ENCODE measurements at places on chromosomes 6 and 20. TPM values are rescaled to one million over a fixed set of nuclear protein-coding genes. Genes with fewer than 3 reads are reported as not detected.
A peak's percentile ranks its signal among the peaks of the same experiment; 100 is the strongest.

- DNase-seq, result no peak
- H3K36me3 ChIP-seq, result no peaks in the 10 kb centered on the region
- no peak overlapping the region for H3K4me3 ChIP-seq
- no peaks in the 10 kb centered on the region for H3K27me3 ChIP-seq
Measured at GRCh38 chr6:54493138-54493537, 184.9 kb downstream of the TINAG start.

- H3K36me3 ChIP-seq, result peaks cover 6% of the 10 kb centered on the region
- H3K4me1 ChIP-seq, result peaks cover 16% of the 10 kb centered on the region
- DNase-seq, result no peak
- peaks cover 68% of the 10 kb centered on the region for H3K27me3 ChIP-seq
- H3K4me3 ChIP-seq, result no peak within 1 kb of the TSS
Measured at GRCh38 chr6:77463308-77463860, at the start of gene HTR1B. Gene HTR1B (minus strand): TSS chr6:77463491. CDS start chr6:77463403, 88 bp downstream.

DNA sequence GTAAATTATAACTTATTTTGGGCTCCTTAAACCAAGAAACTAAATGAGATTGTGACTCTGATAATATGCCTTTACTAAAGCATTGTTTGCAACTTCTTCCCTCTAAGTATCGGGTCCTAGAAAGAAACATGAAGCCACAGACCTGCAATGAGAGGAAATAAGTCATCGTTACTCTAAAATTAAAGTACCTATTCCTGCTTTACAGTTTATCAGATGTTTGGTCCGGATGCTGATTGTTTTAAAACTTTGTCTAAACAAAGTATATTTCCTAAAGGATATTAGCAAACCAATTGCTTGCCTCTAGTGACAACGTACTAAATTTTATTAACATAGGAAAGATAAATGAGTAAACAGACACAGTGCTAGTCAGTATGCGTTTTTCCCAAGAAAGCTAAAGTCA is 216.8 kb downstream of the GJA1 start:
- no peaks in the 10 kb centered on the region for H3K27me3 ChIP-seq
- H3K27ac ChIP-seq, result no peak overlapping the region
- DNase-seq, result no peak
- no peak overlapping the region for H3K4me3 ChIP-seq
- H3K36me3 ChIP-seq, result no peaks in the 10 kb centered on the region

- no peak overlapping the region for H3K27ac ChIP-seq
- no peak overlapping the region for H3K4me3 ChIP-seq
- peaks cover 26% of the 10 kb centered on the region for H3K4me1 ChIP-seq
- no peaks in the 10 kb centered on the region for H3K36me3 ChIP-seq
- no peak for DNase-seq
Measured at GRCh38 chr6:116568111-116568510, 3.2 kb upstream of the RWDD1 start.

DNA sequence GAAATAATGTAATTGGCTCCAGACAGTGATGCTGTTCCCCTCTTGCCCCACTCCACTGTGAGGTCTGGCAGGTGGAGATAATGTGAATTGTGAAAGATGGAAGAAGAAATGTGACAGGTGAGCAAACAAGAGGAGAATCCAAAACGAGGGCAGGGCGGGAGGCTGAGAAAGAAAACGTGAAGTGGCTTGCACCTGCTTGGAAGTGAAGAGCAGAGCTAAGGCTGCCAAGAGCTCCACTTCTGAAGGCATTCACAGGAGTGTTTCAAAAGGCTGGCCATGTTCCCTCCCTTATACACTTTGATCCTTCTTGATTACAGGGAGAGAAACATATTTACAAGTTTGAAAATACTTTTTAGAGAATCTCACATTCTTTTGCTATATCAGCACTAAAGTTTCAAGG is 359.4 kb downstream of the EPHA7 start:
- no peak overlapping the region for H3K4me3 ChIP-seq

DNA sequence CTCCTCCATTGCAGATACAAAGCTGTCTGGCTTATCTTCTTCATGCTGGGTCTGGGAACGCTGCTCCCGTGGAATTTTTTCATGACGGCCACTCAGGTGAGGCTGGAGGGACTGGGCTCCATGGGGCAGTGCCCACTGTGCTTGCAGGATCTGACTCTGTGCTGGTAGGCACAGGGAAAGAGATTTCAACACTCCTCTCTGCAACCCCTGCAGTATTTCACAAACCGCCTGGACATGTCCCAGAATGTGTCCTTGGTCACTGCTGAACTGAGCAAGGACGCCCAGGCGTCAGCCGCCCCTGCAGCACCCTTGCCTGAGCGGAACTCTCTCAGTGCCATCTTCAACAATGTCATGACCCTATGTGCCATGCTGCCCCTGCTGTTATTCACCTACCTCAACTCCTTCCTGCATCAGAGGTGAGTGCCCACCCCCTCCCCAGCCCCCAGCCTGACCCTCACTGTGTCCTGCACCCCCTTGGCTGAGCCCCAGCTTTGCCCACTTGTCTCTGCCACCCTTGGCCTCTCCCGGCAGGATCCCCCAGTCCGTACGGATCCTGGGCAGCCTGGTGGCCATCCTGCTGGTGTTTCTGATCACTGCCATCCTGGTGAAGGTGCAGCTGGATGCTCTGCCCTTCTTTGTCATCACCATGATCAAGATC is 6.1 kb downstream of the SLC29A1 start:
- H3K4me1 ChIP-seq, result peaks cover 17% of the 10 kb centered on the region
- no peak overlapping the region for H3K27ac ChIP-seq
- peaks cover 3% of the 10 kb centered on the region for H3K36me3 ChIP-seq

- H3K4me3 ChIP-seq, result no peak overlapping the region
- peaks cover 38% of the 10 kb centered on the region for H3K27me3 ChIP-seq
- no peak overlapping the region for H3K27ac ChIP-seq
- peaks cover 3% of the 10 kb centered on the region for H3K4me1 ChIP-seq
- H3K36me3 ChIP-seq, result no peaks in the 10 kb centered on the region
Measured at GRCh38 chr20:6122111-6122872, 538 bp downstream of the FERMT1 start.

DNA sequence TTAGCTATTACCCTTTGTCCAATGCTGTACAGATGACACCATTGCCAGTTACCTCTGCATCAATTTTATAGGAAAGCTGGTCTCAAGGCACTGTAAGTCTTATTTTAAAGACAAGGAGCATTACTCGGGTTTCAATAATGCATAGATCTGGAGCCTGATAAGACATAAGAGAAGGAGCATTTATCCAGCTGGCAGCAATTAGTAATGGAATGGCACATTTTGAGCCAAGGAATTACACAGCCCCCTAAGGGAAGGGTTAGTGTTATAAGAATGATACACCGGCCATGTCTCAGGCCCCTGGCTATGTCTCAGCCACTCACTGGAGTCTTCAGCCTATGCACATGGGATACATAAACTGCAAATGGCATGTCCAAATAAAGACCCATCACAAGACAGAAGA is 23.1 kb upstream of the TMEM242 start:
- H3K27ac ChIP-seq, result no peak overlapping the region
- H3K36me3 ChIP-seq, result no peaks in the 10 kb centered on the region
- H3K4me1 ChIP-seq, result no peaks in the 10 kb centered on the region
- H3K4me3 ChIP-seq, result no peak overlapping the region
- H3K27me3 ChIP-seq, result peaks cover 72% of the 10 kb centered on the region

DNA sequence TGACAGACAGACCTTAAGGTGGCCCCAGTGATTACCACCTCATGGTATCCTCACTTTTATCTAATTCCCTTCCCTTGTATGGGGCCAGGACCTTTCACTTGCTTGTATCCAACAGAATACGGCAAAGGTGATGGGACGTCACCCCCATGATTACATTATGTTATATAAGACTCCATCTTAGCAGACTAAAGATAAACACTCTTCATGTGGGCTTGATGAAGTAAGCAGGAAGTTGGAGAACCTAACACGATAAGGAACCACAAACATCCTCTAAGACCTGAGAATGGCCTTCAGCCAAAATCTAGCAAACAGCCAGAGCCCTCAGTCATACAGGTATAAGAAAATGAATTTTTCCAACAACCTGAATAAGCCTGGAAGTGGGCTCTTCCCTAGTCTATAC is 8.0 kb downstream of the SLC17A3 start:
- H3K4me1 ChIP-seq, result peaks cover 18% of the 10 kb centered on the region
- no peaks in the 10 kb centered on the region for H3K27me3 ChIP-seq
- H3K4me3 ChIP-seq, result no peak overlapping the region
- peak overlapping the region; percentile 72 for H3K27ac ChIP-seq

- no peak for DNase-seq
- H3K36me3 ChIP-seq, result no peaks in the 10 kb centered on the region
- H3K27ac ChIP-seq, result no peak overlapping the region
- no peak overlapping the region for H3K4me3 ChIP-seq
Measured at GRCh38 chr6:163806755-163807499, 392.4 kb downstream of the QKI start.

- H3K4me1 ChIP-seq, result peaks cover 54% of the 10 kb centered on the region
- peaks cover 28% of the 10 kb centered on the region for H3K36me3 ChIP-seq
- peak overlapping the region; percentile 85 for H3K4me3 ChIP-seq
- H3K27ac ChIP-seq, result peak overlapping the region; percentile 98
- no peak for DNase-seq
Measured at GRCh38 chr6:151389618-151390275, 1.6 kb downstream of the ZBTB2 start.

GRCh38 chr6:54291738-54292137 is 16.5 kb upstream of the TINAG start:
- H3K27me3 ChIP-seq, result no peaks in the 10 kb centered on the region
- H3K36me3 ChIP-seq, result no peaks in the 10 kb centered on the region
- H3K27ac ChIP-seq, result no peak overlapping the region
- no peaks in the 10 kb centered on the region for H3K4me1 ChIP-seq

RNF182 gene
- not detected for total RNA-seq

IMPG1 gene
- not detected for total RNA-seq

PRICKLE4 gene
- not detected for total RNA-seq

NOTCH4 gene
- total RNA-seq, result 0.88 TPM

ARMH2 gene
- 0.28 TPM for total RNA-seq

APOBEC2 gene
- not detected for total RNA-seq

RIMS1 gene
- not detected for total RNA-seq

KIFC1 gene
- total RNA-seq, result 133 TPM

NKX2-2 gene
- not detected for total RNA-seq
